Progenitor cell of endocrine pancreas (in vitro differentiated cells): ENCODE measurements at places on chromosomes 1 and 21. TPM values are rescaled to one million over a fixed set of nuclear protein-coding genes. Genes with fewer than 3 reads are reported as not detected.
A peak's percentile ranks its signal among the peaks of the same experiment; 100 is the strongest.

- no peaks in the 10 kb centered on the region for H3K36me3 ChIP-seq
- peaks cover 10% of the 10 kb centered on the region for H3K4me1 ChIP-seq
- no peak for DNase-seq
Observed at GRCh38 chr1:231919239-231919885, 292.8 kb downstream of the DISC1 start.

DNA sequence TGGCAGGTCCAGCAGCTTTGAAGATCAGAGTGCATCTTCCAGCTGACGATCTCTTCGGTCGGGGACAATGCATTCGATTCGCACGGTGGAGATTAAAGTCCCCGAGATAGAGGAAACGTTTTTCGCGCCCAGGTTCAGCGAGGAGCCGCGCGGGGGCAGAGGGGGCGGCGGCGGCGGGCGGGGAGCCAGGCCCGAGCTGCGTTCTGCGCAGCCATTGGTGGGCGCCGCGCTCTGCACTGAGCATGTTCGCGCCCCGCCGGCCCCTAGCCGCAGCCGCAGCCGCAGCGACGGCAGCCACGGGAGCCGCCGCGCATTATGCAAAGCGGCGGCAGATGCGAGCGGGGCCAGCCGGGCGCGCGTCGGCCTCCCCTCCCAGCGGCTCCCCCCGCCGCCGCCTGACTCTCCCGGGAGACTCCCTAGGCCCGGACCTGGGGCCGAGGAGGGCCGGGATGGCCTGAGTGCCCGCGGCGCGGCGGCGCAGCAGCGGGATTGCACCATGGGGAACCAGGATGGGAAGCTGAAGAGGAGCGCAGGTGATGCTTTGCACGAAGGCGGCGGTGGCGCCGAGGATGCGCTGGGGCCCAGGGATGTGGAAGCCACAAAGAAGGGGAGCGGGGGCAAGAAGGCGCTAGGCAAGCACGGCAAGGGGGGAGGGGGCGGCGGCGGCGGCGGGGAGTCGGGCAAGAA is at the start of gene FMN2:
TSS of gene FMN2 (plus strand) at position 270 of the 687 bp plus-strand sequence. CDS start at position 497, 227 bp downstream.
- peak within 1 kb of the TSS; percentile 64 for H3K4me3 ChIP-seq
- peak; percentile 16 for DNase-seq
- no peak within 1 kb of the TSS for H3K27ac ChIP-seq
- H3K4me1 ChIP-seq, result peaks cover 6% of the 10 kb centered on the region
- H3K27me3 ChIP-seq, result peaks cover 64% of the 10 kb centered on the region

The PIGM gene
- total RNA-seq, result 11.4 and 12.2 TPM in 2 replicates

DNA sequence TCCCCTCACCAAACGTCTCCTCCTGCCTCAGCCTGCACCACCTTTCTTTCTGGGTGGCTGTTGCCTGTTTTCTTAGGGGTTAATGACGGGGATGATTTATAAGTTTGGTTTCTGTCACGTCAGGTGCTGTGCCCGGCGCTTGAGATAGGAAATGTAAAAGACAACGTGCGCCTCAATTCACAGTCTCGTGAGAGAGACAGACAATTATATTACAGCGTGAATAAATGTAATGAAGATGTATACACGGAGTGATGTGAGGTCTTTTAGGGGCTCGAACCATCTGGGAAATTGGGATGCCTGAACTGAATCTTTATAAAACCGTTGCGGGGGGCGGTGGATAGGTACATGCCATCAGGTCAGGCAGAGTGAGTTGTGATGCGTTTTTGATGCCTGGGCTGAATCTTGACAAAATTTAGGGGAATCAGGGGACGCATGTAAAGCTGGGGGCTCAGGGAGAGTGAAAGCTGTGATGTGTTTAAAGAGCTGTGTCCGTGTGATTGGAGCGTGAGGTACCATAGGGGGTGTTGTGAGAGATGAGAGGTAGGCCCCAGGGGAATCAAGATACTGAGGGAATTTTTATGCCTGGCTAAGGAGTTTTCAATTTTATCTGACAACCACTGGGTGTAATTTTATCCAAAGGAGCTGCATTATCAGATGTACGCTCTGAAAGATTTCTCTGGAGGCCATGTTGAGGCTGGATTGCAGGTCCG is 831 bp downstream of the TIPRL start:
- no peak overlapping the region for H3K27ac ChIP-seq
- H3K36me3 ChIP-seq, result no peaks in the 10 kb centered on the region
- peaks cover 8% of the 10 kb centered on the region for H3K4me1 ChIP-seq
- DNase-seq, result no peak
- no peaks in the 10 kb centered on the region for H3K27me3 ChIP-seq

DNA sequence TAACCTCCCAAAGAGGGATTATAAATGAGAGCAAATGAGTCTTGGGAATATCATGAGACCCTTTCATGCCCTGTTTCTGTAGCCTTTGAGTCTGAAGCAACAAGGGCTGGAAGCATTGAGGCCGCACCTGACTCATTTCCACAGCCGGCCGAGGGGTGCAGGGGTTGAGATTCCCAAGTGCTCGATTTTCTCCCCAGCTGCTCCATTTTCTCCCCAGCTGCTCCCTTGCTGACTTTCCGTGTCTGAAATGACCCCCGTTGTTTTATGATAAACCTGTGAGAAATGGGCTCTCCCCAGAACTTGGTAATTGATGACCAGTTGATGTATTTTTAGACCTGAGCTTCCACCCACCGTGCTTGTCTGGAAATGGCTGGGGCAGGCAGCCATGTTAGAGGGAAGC is 22.9 kb downstream of the SIM2 start:
- H3K4me1 ChIP-seq, result no peaks in the 10 kb centered on the region
- no peak overlapping the region for H3K27ac ChIP-seq
- H3K4me3 ChIP-seq, result no peak overlapping the region
- no peak for DNase-seq
